ENCODE measurements at places on chromosomes 5 and 9.

DNA sequence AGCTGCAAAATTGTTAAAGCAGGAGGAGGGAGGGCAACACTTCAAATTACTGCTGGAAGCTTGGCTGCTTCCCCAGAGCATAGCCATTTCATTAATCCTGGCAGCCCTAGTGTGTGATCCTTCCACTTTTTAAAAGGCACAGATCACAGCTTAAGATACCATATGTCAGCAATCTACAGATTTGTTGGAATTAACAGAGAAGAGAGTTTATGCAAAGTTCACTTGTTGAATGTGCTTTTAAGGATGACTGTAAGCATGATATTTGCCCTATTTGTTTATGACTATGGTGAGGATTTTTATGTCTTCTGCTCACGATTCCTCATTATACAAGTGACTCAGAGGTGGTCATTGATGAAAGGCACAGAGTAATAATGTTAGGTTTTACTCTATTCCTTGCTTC lies 156.0 kb upstream of the CDKN2B start:
- DNase-seq, result no peak

GRCh38 chr5:174344335-174344734 lies 298.8 kb downstream of the NSG2 start:
- DNase-seq, result no peak

DNA sequence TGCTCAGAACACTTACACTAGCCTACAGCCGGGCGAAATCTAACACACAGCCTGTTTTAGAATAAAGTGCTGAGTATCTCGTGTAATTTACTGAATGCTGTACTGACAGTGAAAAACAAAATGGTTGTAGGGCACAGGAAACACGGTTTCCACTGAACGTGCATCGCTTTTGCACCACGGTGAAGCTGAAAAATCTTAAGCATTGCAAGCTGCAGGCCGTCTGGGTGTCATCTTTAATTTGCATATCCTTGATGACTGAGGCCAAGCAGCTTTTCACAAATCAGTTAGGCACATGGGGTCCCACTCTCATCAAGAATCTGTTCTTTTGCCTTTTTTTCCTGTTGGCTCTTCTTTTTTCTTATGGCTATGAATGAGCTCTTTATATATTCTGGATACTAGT lies 58.2 kb downstream of the CAMSAP1 start:
- DNase-seq, result no peak

- no peak for DNase-seq
These were observed 11.0 kb downstream of the CCDC152 start for GRCh38 chr5:42767491-42768105.

GRCh38 chr5:175718401-175719108 lies 60.7 kb downstream of the HRH2 start:
- peak; percentile 42 for DNase-seq

- no peak for DNase-seq
These were observed 14.4 kb downstream of the SHB start for GRCh38 chr9:38054653-38055052.

- no peak for DNase-seq
These were observed 502.8 kb upstream of the PAPPA start for GRCh38 chr9:115650768-115651167.

- DNase-seq, result no peak
These were observed 131.5 kb upstream of the OTULINL start for GRCh38 chr5:14450018-14450524.
